ENCODE measurements at places on chromosomes 7 and 10.

DNA sequence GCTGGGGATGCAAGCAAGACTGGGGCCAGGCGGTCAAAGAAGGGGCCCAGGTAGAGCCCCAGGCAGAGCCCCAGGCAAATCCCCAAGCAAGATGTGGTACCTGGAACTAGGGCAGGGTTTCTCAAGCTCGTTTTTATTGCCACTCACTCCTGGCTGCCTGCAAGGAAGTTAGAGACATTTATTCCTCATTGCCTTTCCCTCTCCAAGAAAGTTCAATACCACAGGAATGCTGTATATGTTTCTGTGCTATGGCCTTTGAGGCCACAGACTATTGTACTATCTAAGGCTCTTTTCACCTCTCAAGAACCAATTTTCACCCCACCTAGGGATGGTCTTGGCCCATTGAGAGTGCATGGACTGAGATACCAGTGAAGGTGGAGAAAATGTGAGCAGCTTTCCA is 71.3 kb downstream of the TACC2 start:
- no peak for DNase-seq

GRCh38 chr10:49382226-49382625 is 13.7 kb downstream of the DRGX start:
- no peak for DNase-seq

GRCh38 chr7:121023194-121023593 is 34.7 kb downstream of the CPED1 start:
- DNase-seq: no peak

- no peak for DNase-seq
Measured at GRCh38 chr7:108285003-108285368, 154.8 kb upstream of the LAMB4 start.

DNA sequence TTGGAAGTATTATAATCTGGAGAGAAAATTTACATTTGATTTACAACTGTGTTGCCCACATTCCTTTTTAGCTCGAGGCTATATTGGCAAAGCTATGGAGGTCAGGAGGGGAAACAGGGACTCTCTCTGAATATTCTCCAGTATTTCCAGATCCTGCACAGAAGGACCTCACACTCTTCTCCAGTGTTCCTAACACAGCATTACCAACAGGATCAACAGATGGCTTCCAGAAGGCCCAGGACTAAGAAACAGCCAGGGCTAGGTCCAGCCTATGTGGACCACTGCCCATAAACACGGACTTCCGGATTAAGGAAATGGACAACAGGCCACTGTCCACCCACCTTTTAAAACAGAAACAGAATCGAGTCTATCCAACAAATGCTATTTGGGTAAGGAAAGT is 65.3 kb downstream of the CHCHD3 start:
- DNase-seq: no peak

DNA sequence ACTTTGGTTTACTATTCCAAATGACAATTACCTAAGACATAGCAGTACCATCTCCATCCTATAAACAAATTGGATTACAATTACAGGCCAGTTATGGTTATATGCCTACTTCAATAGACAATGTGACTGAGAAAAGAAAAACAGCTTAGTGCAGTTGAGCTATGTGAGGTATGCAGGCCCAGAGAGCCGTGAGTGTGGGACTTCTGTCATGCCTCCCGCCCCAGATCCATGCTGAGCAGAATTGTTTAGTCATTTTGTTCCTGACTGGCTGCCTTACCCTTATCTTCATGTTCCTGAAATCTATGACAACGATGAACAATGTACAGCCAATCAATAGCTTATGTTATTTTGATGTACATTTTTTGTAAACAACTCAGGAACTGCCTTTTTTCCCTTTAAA is 21.7 kb downstream of the LARP4B start:
- no peak for DNase-seq

GRCh38 chr7:112112822-112113255 is 93.4 kb downstream of the DOCK4 start:
- no peak for DNase-seq

- peak; percentile 59 for DNase-seq
Measured at GRCh38 chr7:108660465-108660864, 90.8 kb downstream of the DNAJB9 start.

- peak; percentile 93 for DNase-seq
Measured at GRCh38 chr10:102419269-102420180, 940 bp upstream of the PSD start.

- peak; percentile 81 for DNase-seq
Measured at GRCh38 chr7:128954830-128955802, 17.4 kb downstream of the IRF5 start.

DNA sequence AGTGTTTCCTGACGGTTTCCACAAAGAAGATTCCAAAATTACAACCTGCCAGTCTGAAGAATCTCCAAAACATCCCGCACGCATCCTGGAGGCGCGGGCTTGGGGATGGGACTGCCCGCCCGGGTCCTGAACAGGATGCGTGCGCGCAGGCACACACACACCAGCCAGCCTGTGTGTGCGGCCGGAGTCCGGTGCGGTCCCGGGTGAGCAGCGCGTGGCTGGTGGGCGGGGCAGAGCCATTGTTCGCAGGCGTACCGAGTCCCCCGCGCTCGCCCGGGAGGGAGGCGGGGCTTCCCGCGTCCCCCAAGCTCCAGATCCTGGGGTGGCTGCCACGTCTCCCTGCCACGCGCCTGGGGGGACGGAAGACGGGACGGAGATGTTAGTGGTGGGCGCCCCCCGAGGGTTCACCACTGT is 675 bp upstream of the SCD start:
- peak; percentile 82 for DNase-seq

DNA sequence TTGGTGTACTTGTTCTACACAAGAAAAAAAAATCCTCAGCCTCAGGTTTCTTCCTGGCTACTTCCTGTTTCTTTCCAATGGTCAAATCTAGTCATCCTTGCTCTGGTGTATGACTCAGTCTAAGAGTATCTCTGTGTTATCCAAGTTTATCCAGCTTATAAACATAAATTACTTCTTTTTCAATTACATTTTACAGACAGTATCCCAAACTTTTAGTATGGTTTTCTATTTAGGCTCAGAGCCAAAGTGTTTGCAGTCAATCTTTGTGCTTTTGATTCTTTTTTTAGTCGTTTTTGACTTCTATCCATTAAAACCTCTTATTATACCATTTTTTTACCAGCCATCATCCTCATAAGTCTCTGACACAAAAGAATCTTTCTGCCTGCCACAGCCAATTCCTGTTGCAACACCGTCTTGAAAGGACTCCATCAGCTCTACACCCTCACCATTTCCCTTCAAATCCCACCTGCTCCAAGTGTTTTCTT is 294.6 kb downstream of the PTEN start:
- peak; percentile 18 for DNase-seq

DNA sequence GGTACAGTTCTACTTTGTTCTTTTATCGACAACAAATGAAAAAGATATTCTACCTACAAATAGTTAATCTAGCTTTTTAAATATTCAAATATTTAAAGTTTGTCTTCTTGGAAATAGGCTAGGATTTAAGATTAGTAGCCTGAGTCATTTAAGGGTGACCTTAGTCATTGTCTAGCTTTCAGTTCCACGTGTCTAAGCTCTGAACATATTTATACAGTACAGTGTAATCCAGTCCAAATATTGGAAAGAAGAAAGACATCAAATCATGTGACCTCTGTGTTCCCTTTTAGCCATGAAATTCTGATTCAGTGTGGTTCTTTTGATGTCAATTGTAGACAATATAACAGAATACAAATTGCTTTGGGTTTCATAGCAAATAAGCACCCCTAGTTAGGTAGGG is 121.1 kb downstream of the MALRD1 start:
- peak; percentile 81 for DNase-seq

- no peak for DNase-seq
Measured at GRCh38 chr10:12103802-12104201, 25.7 kb upstream of the SEC61A2 start.

DNA sequence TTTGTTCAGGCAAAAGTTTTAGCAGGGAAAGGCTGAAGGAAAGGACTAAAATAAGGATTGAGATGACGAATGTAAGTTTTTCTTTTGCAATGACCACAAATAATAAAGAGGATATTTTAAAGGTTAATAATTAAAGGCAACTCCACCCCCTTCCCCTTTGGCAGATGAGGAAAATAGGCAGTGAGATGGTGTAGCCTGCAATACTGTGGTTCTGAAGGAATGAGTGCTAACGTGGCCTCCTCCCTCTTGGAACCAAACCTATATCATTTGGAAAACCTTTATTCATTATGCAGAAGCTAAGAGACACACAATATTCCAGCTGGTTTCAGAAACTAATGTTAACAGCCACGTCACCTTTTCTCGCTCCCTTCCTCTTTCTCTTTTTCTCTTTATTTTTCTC is 70.9 kb upstream of the COL1A2 start:
- DNase-seq: no peak

- DNase-seq: no peak
Measured at GRCh38 chr10:124000792-124001201, 92.6 kb downstream of the CHST15 start.

DNA sequence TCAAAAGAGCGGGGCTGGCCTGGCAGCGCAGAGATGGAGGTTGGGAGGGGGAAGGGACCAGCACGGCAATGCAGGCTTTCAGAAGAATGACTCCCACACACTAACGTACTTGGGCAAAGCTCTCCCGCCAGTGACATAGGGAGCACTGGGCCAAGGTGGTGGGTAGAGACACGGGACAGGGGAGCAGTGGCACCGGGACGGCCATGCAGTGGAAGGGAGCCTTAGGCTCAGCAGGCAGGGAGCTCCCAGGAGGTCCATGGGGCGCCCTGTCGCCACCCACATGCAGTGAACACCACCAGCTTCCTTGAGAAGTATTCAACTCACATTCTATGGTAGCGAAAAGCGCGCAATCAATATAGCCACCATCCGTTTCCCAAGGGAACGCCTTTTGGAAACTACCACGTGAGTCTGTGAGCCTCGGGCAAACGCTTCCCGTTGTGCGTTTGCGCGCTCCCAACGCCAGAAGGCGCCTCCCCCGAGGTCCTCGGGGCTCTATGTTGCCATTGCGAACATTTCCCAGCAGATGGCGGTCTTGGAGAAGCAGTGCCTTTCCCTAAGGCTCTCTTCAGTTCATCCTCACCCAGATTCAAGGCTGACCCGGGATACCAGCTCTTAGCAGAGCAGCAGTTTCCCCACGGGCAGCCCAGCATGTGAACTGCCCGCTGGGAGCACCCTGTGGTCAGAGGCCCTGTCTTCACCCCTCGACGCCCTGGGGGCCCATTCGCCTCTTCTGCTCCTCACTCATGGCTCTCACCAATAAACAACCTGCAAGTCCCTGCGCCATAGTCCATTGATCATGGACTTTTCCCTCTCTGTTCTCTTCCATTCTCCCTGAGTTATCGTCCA is 16.4 kb upstream of the OPALIN start:
- peak; percentile 96 for DNase-seq

DNA sequence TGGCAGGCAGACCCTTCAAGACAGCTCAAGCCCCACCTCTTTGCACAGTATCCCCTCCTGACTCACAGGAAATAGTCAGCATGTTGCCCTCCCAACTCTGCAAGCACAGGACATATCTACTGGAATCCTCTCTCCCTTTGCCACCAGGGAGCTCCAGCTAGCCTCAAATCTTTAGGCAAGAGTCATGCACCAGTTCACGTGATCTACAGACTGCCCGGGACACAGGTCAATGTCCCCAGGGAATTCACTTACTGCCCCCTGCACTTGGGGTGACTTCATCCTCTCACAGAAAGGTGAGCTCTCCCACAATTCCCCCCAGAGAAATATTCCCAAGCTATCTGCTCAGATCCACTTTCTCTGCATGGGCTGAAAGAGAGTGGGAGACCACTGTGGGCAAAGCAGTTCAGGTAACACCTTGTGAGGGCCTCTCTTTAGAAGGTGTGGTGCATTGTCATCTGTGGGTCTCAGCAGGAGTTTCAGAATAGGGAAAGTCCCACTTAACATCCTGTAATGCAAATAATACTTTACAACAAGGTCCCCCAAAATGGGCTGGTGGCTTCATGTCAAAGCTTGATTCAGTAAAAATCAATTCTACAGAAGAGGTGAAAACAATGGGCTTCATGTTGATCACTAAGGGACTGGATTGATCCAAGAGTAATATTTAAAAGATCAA is 129.9 kb downstream of the NOC3L start:
- no peak for DNase-seq

GRCh38 chr7:102285540-102286236 is 980 bp upstream of the SH2B2 start:
- peak; percentile 73 for DNase-seq

DNA sequence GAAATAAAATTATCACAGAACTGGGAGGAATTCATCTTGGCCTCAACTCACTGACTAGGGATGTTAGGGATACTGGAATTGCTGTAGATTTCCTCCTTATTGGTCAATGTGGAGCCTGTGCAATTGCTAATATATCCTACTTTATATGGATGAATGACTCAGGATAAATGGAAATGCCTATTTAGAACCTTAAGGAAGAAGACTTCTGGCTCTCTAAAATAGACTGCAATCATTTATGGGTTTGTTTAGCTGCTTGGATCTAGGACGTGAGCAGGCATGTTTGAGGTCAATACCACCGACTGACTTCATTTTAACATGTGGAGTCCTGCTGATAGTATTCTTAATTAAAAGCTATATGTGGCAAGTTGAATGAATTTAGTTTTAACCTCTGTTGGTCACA is 1040.1 kb upstream of the LRRN3 start:
- DNase-seq: no peak

- DNase-seq: no peak
Measured at GRCh38 chr10:44520651-44521050, 135.8 kb upstream of the CXCL12 start.

DNA sequence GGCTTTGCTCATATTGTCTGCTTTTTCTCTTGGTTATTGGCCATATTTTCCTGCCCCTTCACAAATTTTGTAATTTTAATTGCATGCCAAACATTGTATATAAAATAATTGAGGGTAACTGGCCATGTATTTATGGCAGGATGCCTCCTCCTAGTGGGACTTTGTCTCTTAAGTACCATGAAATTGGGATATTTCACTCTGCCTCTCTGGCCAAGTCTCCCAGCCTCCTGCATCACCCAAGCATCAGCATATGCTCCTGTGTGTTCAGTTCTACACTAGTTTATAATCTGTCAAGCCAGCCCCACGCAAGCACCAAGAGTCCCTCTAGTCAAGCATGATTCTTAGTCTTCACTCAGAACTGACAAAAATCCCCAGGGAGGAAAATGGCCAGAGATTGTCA is 44.2 kb upstream of the FHIP2A start:
- no peak for DNase-seq

DNA sequence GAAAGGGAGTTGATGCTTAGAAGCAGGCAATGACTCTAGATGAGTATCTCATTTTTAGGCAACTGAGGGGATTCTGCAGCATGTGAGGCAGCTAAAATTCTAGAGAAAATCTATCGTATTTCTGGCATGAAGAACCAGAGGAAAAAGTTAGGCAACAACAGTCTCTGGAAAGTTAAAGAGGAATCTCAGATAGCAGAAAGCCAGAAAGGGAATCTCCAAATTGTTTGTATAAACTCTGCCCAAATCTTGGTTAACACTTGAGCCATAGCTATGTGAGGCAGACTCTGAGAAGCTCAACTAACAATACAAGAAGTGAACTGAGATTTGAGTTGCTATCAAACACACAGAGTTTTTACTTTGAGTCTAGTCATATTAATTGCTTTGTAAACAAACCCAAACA is 215.8 kb upstream of the FZD8 start:
- DNase-seq: no peak

DNA sequence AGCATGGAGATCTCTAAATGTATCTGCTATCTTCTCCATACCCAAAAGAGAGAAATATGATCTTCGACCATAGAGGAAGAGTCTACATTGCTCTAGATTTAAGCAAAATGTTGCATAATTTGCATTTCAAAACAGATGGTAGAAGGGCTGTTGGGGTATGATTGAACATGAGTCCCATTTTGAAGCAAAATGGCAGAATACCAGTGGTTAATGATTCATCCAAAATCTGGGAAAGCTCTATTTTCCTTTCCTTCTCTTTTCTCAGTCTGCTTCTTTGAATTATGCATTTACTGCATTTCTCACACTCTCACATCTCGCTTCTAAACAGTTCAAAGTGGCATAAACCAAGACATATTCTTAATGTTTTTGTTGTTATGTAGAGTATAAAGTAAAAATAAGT is 178.5 kb downstream of the MACC1 start:
- no peak for DNase-seq

All from DMS53 (cell line).